ENCODE measurements at places on chromosomes 2 and 18. TPM values are rescaled to one million over a fixed set of nuclear protein-coding genes. Genes with fewer than 3 reads are reported as not detected.

SPR gene
- total RNA-seq, result 120 TPM

STARD6 gene
- total RNA-seq, result not detected

CCDC68 gene
- 0.43 TPM for total RNA-seq

DNA sequence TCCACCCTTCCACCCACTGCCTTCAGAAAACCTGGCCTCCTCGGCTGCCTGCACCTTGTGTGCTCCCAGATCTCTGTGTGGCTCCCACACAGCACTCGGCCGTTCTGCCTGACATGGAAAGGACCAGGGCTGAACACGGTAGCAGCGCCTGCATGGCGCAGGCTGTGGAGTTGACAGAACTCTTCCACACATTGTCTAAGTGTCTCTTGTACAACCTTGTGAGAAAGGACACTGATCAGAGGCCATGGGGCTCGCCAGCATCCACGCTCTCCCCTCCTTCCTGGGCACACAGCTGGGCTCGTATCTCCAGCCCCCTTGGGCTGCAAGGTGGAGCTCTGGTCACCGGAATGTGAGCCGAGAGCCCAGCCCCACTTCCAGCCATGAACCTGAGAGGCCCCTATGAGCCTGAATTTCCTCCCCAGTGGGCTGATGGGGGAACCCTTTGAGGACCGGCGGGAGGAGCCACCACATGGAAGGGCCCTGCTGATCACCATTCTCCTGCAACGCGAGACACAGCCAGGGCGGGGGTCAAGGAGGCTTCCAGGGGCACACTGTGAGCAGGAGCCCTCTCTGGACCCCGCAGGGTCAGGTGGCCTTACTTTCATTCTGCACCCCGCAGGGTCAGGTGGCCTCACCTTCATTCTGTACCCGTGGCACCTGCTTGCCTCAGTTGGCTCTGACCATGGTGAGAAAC, 314.2 kb upstream of the MYT1L start:
- no peak for DNase-seq

DNA sequence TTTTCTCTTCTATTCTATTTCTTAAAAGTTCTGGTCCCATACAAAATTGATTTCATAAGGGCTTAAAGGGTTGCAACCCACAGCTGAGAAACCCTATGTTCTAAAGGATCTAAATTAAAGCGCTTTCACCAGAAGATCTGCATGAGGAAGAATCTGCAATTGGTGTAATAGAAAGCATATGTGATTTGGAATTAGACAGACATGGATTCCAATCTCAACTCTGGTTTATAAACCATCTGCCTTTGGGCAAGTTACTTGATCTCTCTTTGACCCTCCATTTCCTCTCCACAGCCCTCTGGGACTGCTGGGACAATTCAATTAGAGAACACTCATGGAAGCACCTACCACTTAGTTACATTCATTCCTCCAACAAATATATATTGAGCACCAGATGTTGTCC, 178.7 kb downstream of the ANTXR1 start:
- no peak for DNase-seq

GRCh38 chr2:172709566-172710291, 25.9 kb upstream of the RAPGEF4 start:
- DNase-seq, result peak; percentile 69

DNA sequence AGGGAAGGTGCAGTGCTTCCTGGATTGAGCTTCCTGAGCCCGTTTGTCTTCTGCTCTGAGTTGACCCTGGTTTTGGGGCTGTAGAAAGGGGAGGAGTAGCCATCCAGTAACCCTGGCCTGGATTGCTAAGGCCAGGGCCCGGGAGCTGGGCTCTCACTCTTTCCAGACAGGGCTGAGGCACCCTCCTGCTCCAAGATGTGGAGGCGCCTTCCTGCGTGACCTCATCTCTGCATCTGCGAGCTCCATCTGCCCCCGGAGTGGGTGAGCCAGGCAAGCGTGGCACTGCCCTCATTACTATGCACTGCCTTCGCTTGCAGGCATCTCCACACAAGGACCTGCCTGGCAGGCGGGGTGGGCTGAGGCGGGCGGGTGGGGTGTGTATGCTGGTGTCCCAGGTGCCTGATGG, 58.0 kb downstream of the RAB31 start:
- no peak for DNase-seq

DNA sequence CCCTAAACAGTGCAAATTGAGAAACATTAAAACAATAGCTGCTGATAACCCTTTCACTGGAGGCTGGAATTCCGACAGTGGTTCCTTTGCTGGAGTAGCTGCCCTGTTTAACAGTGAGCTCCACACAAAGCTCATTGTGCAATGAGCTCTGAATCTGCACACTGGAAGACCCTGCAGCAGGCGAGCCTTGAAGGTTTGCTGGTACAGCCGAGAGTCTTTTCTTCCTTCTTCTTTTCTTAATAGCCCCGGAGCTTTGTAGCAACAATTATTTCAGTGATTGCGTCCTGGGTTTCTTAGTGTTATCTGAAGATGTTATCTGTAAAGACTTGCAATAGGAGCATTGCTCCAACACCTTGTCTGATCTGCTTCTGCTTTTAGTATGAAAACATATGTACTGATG, 50.8 kb upstream of the CXCR4 start:
- no peak for DNase-seq

DNA sequence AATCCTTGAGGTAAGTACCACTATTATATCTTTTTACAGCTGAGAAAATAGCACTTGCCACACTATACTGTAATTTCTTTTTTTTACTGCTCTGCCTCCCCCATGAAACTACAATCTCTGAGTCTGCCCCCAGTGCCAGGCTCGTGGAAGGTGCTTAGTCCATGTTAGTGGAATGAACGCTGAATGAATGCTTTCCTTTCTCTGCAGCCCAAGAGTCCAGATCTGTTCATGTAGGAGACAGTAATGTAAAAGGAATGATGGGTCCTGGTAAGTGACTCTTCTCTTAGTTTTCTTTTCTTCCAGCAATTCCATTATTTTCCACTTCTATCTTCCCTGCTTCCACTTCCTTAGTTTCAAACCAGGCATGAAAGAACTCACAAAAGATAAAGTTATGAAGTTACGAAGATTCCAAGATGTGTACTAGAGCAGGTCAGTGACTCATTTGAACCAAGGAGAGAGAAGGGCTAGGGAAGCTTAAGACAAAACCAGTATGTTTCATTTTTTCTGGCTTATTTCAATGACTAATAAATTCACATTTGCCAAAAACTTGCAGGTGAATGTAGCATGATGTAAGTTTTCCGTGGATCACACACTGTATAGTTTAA, 46.0 kb downstream of the ARHGEF33 start:
- no peak for DNase-seq

- no peak for DNase-seq
Observed at GRCh38 chr2:30695749-30696148, 111.5 kb downstream of the CAPN13 start.

DNA sequence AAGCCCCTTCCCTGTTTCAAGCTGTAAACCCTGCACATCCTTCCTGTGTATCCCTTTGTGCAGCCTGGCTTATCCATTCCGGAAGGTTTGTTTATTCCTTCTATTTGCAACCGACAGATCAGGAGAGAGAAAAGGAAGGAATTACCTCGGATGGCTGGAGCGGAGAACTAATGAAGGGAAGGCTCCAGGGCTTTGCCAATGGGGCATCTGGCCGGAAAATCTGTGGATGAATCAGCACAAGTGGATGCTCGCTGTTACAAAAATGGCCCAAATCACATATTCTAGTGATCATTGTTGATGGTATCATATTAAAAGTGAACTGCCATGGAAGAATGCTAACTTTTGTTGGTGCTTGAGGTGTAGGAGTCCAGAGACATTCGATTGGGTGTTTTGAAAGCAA, 97.1 kb downstream of the AQP4 start:
- DNase-seq, result no peak

DNA sequence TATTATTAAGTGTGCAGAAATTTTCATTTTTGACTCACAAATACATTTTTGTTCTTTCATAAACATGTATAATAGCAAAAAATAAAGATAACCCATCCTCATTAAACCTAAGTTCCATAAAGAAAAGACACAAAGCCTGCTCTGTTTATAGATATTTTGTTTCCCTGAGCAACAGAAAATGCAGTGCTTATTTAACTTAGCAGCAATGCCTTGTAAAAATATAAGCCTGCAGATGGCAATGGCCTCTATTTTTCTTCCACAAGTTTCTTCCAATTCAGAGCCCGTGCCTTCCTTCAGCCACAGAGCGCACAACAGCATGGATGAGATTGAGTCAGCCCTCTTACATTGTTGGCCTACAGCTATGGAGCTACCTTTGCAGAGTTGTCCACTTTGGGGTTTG, 43.6 kb downstream of the PKP4 start:
- DNase-seq, result no peak

All from Caki2 (cell line).